ENCODE measurements at places on chromosomes 11 and 22.
A peak's percentile ranks its signal among the peaks of the same experiment; 100 is the strongest.

DNA sequence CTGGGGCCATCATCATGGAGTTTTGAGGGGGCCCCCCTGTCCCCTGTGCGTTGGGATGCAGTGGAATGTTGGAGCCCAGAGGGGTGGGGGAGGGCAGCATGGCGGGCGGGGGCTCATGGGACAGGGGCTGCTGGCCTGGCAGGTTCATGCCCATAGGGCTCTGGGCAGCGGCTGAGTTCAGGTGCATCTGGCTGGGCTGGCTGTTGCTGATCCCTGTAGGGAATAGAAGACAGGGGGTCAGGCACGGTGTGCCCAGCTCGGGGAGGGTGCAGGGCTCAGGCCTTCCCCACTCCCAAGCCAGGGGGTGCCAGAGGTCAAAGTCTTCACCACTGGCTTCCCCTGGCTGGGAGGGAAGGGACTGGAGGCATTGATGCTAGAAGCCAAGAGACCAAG lies 15.6 kb downstream of the CXCR5 start:
- no peak for DNase-seq

GRCh38 chr11:131423688-131424087 lies 53.3 kb downstream of the NTM start:
- DNase-seq: peak; percentile 1

DNA sequence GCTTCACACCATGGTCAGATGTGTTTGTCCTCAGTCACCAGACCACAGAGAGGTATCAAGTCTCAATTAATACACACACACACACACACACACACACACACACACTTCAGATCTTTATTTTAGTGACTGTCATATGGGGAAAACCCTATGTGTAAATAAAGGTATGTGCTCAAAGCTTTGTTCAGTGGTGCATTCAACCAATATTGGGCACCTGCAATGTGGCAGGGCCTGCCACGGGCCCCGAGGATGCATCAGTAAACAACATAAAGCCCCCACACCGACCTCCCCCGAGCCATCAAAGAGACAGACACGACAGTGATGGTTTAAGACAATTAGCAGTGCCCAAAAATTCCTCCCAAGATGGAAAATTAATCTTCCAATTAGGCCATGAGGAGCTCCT lies 51.6 kb downstream of the SHANK2 start:
- DNase-seq: no peak

DNA sequence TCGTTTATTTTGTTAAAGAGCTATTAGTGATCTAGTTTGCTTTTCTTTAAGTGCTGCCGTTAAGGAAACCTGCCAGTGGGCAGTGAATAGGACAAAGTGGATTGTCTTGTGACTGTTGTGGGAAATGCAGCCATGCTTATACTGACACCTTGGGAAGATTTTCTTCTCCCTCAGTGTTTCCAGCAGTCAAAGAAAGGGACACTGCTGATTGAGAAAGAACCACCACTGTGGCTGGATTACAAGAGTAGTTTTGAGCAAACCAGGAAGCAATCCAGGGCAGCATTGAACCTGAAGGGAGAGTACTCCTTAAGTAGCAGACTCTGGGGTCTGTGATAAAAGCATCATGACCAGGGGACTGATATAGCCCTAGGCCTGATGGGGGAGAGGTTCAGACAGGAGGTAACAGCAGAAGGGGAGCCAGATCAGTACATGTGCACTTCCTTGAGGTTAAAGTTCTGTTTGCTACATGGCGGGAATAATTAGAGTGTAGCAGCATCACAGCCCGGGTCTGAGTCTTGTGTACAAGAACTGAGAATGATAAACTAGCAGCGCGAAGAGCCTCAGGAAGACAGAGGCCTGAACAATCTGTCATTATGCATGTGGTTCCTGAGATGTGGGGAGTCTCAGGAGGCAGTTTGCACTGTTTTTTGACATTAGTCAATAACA lies 167.8 kb downstream of the C11orf91 start:
- no peak for DNase-seq

DNA sequence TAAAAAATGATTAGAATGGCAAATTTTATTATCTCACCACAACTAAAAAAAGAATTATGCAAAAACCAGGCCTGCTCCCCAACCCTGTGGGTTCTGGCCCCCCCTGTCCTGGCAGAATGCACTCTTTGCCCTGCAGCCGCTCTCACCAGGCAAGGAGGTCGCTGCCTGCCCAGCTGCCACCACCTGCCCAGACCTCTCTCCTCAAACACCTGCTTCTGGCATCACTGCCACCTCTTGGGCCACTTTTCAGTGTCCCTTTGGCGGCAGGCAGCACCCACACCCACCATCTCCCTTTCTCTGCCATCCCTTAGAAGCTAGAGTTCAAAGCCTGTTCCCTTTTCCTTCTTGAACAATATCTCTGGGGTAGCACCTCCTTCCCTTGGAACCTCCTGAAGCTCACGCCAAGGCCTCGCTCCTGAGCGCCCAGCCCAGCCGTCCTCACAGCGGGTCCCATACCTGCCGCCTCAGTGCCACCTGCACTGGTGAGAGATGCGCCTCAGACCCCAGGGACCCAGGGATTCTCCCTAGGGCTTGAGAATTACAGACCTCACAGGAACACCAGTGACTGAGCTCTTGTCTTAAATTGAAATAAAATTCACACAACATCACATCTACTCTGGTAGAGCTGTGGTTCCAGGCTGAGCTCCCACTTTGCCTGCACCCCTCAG lies 44.6 kb downstream of the SGSM3 start:
- no peak for DNase-seq

- DNase-seq: no peak
These were observed 130.7 kb upstream of the RCN1 start for GRCh38 chr11:31960126-31960525.

DNA sequence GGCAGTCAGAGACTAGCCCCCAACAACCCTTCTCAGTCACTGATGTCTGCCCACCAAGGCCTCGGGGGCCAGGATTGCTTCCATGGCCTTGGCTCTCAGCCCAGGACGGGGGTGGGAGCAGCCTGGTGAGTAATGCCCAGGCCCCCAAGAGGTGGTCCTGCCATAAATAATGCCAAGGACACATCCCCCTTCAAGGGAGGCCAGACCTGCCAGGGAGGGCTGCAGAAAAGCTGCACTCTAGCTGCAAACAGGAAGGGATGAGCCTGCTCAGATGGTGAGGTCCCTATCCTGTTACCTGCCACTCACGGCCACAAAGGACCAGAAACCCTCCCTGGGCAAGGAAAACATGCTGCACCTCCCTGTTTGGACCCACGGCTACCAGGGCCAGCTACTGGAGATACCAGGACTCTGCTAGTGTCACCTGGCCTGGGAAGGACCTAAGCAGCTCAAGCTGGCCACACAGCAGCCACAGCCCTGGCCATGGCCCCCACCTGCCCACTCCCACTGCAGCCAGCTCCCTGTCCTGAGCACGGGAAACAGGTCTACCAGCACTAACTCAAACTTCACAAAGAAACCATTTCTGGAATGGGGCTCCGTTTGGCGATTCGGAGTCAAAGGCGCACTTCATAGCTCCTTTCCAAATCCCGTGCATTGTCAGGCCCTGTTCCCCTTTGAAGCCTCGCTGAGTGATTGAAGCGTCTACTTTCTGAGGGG lies 12.1 kb downstream of the GNB1L start:
- no peak for DNase-seq

- DNase-seq: no peak
These were observed 90.4 kb downstream of the HIPK3 start for GRCh38 chr11:33347490-33348125.

- DNase-seq: no peak
These were observed 28.6 kb upstream of the RASL10A start for GRCh38 chr22:29344137-29344536.

GRCh38 chr11:6927030-6927617 lies 898 bp downstream of the ZNF215 start:
- no peak for DNase-seq

DNA sequence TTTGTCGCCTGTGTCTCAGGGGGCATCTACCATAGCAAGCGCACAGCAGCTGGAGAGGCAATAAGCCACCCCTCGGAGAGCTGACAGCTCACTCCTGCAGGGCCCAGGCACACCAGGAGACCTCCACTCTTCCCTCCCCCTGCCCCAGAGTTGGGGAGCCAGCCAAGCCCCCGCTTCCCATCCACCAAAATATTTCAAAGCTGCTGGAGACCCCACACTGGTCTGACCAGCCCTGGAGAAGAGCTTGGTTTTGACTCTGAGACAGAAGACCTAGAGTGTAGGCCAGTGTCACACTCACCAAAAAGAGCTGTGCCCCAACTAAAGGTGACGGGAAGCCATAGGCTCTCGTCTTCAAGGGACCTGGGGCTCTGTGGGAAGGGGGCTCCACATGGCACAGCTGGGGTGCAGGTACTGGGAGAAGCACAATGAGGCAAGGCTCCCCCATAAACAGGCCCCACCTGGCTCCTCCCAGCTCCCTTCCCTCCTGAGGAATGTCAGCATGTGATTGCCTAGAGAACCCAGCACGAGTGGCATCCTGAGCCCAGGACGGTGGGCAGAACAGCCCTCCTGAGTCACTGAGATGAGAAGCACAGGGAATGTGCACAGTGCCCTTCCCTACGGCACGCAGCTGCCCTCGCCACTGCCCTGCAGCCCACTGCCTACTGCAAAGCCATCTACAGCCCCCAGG lies 5.8 kb upstream of the GNAZ start:
- no peak for DNase-seq

DNA sequence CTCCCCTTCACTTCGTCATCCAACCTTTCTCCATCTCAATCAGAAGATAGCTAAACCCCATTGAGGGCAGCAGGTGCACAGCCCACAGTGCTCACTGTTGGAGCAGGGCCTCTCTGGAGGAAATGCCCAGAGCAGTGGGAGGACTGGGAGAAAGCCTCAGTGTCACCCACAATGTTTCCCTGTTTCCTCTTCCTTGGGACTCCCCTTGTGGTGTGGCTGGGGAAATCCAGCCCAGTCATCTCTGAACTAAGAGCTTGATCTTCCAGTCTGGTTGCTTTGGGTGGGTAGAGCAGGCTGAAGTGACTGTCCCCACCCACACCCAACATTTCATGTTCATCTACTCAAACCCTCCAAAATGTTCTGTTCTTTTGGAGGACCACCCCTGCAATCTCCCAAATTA lies 29.8 kb upstream of the EED start:
- no peak for DNase-seq
